T-helper 22 cell (primary cell): ENCODE measurements at places on chromosomes 1 and 21.
A peak's percentile ranks its signal among the peaks of the same experiment; 100 is the strongest.

DNA sequence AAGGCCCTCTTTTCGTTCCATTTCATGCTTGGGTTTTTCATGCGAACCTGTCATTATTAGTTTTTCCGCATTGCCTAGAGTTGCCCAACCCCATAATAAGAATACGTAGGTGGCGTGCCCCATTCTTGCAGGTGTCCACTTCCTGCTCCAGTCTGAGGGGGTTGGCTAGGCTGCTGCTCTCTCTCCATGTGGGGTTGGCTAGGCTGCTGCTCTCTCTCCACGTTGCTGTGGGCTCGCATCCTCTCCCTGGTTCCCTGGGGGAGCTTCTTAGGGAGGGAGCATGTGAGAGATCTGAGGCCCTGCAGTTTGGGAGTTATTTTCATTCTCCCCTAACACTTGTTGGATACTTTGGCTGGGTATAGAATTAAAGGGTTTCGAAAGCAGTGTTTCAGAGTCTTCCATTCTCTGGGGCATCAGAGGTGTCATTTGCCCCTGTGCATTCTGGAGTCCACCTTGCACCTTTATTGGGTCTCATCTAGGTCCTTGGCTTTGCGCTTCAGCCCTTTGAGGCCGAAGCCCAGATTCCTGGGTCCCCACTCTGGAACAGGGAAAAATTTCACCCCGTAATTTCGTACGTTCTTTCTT lies 8.6 kb downstream of the C1orf35 start:
- DNase-seq = no peak

- DNase-seq = no peak
Measured at GRCh38 chr1:15308135-15308534, 61.1 kb downstream of the FHAD1 start.

GRCh38 chr1:201904579-201904978 lies 15.9 kb downstream of the SHISA4 start:
- no peak for DNase-seq

DNA sequence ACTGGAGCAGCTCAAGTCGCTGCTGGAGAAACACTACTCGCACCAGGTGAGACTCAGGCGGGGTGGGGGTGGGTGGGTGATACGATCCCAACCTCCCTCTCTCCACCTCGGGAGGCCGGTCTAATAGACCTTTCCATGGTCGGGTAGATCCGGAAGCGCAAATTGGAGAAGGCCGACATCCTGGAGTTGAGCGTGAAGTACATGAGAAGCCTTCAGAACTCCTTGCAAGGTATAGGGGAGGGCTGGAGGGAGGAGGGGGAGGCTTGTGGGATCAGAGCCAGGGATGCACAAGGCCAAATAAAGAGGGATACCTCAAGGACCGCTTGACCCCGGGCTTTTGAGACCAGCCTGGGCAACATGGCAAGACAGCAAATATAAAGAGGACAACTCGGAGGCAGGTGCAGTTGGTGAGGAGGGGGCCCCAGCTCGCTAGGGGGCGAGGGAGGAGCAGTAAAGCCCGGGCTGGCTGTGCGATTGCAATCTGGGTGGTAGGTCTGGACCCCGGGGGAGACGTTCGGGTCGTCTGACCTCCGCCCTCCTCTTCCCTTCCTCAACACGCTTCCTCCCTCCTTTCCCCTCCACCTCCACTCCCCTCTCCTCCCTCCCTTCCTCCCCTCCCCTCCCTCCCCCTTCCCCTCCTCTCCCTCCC lies 546 bp downstream of the HES3 start:
- no peak for DNase-seq

DNA sequence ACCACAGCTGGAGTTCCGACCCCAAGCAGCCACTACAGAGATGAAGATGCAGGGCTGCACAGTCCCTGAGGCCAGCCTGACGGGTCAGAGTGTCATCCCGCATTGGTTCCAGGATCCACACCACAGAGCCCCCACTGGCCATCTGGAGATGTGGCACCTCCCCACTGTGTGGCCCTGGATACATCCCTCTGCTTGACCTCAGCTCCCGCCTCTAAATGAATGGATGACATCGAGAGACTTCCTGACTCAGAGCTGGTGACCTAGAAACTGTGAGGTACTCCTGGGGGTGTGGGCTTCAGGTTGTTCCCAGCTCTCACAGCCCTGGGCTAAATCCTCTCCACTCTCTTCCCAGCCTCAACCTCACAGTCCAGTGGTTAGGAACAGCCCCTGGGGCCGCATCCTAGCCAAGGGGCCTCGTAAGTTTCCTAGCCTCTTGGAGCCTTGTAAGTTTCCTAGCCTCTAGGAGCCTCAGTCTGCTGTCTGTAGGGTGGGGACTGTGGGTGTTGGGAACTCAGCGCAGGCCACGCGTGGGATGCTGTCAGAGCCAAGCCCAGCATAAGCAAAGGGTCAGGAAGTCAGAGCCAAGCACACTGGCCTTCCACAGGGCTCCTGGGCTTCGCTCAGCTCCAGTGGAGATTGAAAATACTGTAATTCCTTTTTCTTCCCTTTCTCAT lies 87.5 kb upstream of the RUNX3 start:
- peak; percentile 16 for DNase-seq

- no peak for DNase-seq
Measured at GRCh38 chr1:153984123-153984894, 1.8 kb downstream of the RAB13 start.
